ENCODE measurements at places on chromosomes 5 and 9.

- no peak for DNase-seq
Observed at GRCh38 chr9:38186404-38187115, 117.5 kb upstream of the SHB start.

GRCh38 chr9:36091026-36091953 lies 45.2 kb upstream of the GLIPR2 start:
- no peak for DNase-seq

DNA sequence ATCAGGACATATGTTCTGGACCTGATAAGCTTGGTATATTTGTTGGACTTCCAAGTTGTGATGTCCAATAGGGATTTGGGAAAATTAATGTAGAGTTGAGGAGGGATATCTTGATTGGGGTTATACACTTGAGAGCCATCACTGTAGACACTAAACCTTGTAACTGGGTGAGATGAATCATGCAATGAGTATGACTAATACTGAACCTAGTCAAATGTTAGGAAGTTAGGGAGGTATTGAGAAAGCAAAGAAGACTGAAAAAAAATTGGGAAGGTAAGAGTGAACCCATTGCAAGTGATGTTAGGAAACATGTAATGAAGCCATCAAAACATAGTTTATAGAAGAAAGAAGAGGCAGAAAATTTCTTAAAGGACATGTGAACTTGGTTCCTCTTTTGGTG lies 668.4 kb upstream of the CDH9 start:
- no peak for DNase-seq

DNA sequence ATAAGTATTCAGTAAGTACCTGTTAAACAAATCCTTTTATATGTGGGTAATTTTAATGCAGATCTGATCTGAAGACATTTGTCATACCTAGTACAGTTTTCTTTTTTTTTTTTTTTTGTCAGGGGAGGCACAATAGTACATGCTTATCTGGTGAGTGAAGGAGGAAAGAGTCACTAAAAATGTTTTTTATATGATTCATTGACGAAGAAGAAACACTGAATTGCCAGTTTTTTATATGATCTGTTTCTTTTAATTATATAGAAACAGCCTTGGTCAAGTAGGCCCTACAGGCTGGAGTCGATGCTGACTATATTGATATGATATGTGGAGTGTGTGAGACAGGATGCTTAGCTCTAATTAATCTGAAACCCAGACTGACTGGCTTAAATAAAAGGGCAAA lies 315.2 kb downstream of the PSAT1 start:
- no peak for DNase-seq

DNA sequence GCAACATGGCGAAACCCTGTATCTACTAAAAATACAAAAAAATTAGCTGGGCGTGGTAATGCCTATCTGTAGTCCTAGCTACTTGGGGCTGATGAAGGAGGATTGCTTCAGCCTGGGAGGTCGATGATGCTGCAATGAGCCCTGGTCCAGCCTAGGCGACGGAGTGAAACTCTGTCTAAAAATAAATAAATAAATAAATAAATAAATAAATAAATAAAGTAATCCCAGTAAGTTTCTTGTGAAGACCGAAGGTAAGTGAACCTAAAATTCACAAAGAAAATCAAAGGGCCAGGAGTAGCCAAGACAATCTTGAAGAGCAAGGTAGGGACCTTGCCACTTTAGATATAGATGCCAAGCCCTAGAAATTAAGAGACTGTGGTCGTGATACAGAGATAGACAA lies 68.1 kb upstream of the DHFR start:
- DNase-seq = no peak

DNA sequence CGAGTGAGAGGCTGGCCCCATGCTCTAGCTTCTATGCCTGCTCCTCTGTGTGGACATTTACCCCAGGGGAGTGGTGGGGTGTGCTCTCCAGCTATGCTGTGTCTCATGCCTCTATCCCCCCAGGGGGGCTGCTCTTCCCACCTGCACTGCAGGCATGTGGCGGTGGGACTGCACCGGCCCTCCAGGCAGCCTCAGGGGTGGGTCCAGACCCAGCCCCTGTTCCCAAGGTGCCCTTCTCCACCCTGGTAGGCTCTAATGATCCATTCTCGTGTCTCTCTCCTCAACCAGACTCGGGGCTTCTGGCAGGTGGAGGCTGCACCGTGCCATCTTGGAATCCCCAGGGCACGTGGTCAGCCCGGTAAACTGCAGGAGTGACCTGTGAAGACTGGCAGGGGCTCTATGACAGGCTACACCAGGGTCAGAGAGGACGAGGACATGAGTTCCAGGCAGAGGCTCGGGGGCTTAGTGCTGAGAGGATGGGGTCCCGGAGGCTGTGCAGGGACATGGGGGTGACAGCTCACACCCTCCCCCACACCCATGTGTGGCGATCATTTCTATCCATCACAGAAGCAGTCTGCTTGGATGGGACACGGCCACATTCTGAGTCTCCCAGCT lies 22.7 kb upstream of the COL5A1 start:
- DNase-seq = no peak

GRCh38 chr5:135455876-135456237 lies 3.7 kb upstream of the TIFAB start:
- DNase-seq = no peak

GRCh38 chr9:109022873-109023272 lies 9.6 kb upstream of the CTNNAL1 start:
- no peak for DNase-seq

GRCh38 chr5:143244000-143244736 lies 159.3 kb downstream of the NR3C1 start:
- no peak for DNase-seq

GRCh38 chr9:134458207-134459108 lies 132.2 kb downstream of the RXRA start:
- DNase-seq = no peak

GRCh38 chr9:92325991-92326500 lies 293 bp downstream of the CENPP start:
- DNase-seq = no peak

- DNase-seq = no peak
Observed at GRCh38 chr5:66291771-66292170, 147.7 kb downstream of the SREK1 start.

- no peak for DNase-seq
Observed at GRCh38 chr9:120974181-120974580, 47.6 kb upstream of the TRAF1 start.

DNA sequence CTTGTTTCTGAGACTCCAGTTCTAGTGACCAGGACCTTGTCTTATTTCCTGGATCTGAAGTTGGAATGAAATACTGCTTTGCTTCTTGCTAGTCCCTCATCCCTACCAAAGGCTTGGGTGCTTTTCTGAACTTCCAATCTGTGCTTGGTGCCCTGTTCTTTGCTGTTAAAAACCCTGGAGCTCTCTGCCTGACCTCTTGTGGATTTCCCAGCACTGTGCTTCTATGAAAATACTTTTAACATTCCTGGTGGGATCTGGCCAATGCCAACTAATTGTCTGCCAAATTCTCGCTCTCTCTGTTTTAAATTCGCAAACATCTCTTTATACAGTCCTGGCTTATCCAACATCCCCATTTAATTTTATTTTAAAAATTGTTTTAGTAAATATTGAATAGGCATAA lies 26.7 kb upstream of the CSNK1G3 start:
- DNase-seq = no peak

GRCh38 chr5:16411235-16411634 lies 54.4 kb downstream of the ZNF622 start:
- DNase-seq = no peak

GRCh38 chr5:137266186-137266585 lies 232.9 kb downstream of the SPOCK1 start:
- no peak for DNase-seq

DNA sequence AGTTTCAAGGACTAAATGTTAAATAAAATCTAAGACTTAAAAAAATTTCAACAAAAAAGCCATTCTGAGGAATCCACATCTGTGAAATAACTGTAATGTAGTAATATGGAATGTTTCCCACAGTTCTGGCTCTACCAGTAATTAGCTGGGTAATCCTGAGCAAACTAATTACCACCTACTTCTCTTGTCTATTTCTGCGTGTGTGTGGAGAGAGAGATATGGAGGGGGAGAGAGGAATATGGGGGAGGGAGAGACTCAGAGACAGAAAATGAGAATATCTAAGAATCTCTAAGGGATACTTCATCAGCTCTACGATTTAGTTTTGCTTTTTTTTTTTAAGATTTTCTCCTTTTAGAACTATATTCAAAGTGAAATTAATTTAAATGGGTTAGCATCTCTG lies 28.0 kb downstream of the TBCA start:
- no peak for DNase-seq

GRCh38 chr5:40928886-40929448 lies 19.7 kb downstream of the C7 start:
- DNase-seq = no peak

GRCh38 chr5:175325681-175326080 lies 118.3 kb downstream of the DRD1 start:
- DNase-seq = no peak
